Right renal cortex interstitium (tissue), 3 donors: ENCODE measurements at places on chromosomes 16 and 17. TPM values are rescaled to one million over a fixed set of nuclear protein-coding genes. Genes with fewer than 3 reads are reported as not detected.

DNA sequence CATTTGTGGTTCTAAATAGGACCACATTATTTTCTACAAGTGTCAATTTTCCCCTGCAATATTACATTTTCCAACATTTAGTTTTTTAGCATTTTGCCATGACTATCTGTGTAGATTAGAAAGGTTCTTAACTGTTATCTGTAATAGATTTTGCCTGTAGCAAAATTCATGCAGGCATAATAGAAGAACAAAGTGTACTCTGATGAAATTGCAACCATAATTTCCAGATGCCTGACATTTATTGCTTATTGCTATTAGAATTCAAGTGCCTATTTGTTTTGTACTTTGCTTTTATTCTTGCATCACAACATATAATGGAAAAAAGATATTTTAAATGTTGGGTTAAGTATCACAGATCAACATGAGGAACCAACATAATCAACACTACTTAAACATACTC is 337.7 kb downstream of the TOX3 start:
- no peak for DNase-seq

SLFN14 gene
- polyA plus RNA-seq = 0.29 TPM

GRCh38 chr17:69567130-69567529 is 152.6 kb downstream of the MAP2K6 start:
- DNase-seq = no peak

DNA sequence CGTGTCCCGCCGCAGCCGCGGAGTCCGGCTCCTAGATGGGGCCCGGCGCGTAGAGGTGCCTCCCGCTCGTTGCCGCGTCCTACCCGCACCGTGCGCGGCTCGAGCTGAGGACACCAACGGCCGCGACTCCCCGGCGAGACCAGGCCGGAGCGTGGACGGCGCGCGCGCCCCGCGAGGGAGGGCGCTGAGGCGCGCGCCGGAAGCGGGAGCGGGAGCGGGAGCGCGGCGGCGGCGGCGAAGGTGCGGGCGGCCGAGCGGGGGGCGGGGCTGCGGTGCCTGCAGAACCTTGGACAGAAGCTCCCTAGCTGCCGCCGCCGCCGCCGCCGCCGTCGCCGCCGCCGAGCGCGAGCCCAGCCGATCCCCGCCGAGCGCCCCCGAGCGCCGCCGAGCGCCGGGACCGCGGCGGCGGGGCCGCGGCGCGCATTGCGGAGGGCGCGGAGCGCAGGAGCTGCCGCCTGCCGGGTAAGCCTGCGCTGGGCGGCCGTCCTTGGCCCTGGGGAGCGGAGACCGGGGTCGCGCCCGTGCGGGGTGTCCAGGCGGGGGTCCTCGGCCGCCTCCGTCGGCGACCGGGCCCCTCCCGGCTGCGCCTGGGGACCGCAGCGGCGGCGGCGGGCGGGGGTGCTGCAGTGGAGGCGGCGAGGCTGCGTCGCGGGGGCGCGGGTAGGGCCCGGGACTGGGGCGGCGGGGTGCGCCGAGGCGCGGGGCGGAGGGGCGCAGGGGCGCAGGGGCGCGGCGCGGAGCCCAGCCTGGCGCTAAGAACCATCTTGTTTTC is at the start of gene CDK5R1:
Gene CDK5R1 (plus strand): TSS at position 293 of the 772 bp plus-strand sequence. CDS start 628 bp downstream, outside the sequence.
- DNase-seq = no peak

- DNase-seq = no peak
These were observed 18.8 kb downstream of the ZNF652 start for GRCh38 chr17:49343273-49343672.

FBXL20 gene
- polyA plus RNA-seq = 11.9 TPM

POLDIP2 gene
- 89.1 TPM for polyA plus RNA-seq

- DNase-seq = no peak
These were observed 20.0 kb upstream of the KCNJ16 start for GRCh38 chr17:70055000-70055399.

DNA sequence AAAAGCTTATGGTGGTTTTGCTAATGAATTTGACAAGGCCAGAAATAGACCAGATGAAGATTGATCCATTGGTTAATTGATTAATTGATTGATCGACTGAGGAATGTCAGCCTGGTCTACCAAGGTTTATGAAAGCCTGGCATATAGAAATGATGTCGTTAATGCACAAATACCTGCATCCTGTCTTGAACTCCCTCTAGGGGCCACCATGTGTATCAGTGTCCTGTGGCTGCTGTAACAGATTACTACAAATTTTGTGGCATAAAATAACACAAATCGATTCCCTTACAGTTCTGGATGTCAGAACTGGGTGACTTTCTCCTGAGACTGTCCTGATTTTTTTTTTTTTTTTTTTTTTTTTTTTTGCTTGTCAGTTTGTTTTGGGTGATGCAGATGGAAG is 553.2 kb downstream of the MAF start:
- no peak for DNase-seq

- DNase-seq = no peak
These were observed 180.9 kb downstream of the HS3ST3A1 start for GRCh38 chr17:13420878-13421277.

GRCh38 chr17:2083613-2084035 is 28.7 kb downstream of the HIC1 start:
- no peak for DNase-seq

LGALS9 gene
- 12.7 TPM for polyA plus RNA-seq

- DNase-seq = no peak
These were observed 1199.3 kb downstream of the CDH11 start for GRCh38 chr16:63922560-63922959.

GRCh38 chr17:15342460-15342859 is 1.1 kb upstream of the TEKT3 start:
- DNase-seq = no peak

ZNRF1 gene
- polyA plus RNA-seq = 28.7 TPM

DNA sequence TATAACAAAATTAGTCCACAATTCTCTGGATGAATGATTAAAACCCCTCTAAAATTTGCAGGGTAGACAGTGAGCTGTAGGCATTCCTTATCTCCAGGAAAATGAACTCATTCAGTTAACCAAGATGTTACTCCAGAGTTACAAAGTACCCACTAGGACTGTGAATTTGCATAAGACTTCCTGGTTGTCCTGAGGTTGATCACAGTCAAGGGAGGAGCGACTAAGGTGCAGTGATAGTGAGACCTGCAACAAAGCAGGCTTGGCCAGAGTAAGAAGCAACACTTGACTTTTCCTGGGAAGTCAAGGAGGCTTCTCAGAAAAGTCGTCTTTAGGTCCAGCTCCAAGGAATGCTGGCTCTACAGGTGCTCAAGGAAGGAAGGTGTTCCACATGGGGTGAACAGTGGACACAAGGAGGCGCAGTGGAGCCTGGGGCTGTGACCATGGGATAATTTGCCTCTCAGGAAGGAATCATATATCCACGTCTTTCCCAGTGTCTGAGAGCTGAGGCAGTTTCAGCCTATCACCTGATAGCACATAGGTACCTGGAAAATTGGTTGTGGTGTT is 821.1 kb upstream of the EEF2KMT start:
- no peak for DNase-seq

DNA sequence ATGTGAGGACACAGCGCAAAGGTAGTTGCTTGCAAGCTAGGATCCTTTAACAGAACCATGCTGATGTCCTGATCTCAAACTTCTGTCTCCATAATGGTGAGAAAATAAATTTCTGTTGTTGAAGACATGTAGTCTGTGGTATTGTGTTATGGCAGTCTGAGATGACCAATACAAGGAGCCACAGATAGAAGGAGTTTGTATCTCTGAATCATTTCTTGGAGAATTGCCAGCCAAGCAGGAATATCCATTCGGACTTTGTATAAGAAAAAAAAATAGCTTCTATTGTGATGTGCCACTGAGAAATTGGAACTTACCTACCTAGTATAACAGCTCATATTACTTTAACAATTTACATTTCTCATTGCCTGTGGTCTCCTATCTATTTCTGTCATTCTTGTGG is 447.6 kb upstream of the CA10 start:
- DNase-seq = no peak

DNA sequence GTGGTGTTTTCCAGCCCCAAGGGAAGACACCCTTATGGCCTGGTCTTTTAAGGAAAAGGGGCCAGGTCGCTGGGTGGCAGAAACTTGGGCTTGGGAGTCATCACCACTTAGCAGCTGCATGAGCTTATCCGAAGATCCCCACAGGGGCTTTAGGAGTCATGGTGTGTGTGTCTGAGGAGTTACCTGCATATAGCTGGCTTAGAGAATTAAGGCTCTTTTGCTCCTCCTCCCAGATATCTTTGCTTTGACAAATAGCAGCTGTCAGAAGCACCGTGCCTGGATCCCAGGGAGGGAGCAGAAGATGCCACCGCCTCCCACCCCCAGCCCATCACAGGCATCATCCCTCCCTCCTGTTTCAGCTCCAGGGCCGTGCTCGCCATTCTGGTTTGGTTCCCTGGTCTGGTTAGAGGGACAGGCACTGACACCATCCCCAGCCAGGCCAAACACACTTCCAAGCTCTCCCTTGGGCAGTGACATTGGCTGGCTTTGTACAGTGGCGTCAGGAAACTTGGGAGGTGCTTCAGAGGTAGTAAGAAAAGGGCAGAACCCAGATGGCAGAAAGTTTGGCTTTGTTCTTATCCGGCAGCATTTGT is 17.4 kb downstream of the LDHD start:
- no peak for DNase-seq

GRCh38 chr17:44543213-44543904 is 13.9 kb upstream of the FZD2 start:
- DNase-seq = no peak

LITAFD gene
- polyA plus RNA-seq = not detected

- DNase-seq = no peak
These were observed 19.0 kb downstream of the KCNG4 start for GRCh38 chr16:84220851-84221250.

DNA sequence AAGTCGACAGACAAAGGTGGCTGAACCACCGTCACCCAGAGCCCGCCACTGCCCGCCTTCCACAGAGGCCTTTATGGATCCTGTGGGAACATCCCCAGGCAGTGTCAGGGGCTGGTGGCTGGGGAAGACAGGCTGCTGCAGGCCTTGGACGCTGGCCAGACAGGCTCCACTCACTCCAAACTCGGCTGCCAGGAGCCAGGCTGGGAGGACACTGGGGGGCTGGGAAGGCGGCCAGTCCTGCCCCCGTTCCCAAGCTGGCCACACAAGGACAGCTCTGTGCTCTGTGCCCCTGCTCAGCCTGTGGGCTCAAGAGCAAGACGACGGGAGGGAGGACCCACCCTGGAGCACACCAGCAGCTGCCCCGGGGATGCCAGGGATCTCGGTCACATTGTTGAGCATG is 7.6 kb upstream of the LCAT start:
- no peak for DNase-seq

SCGB1C2 gene
- 0.79 TPM for polyA plus RNA-seq

- no peak for DNase-seq
These were observed 4.5 kb downstream of the NPTX1 start for GRCh38 chr17:80471922-80472321.

KCNJ18 gene
- not detected for polyA plus RNA-seq

DNA sequence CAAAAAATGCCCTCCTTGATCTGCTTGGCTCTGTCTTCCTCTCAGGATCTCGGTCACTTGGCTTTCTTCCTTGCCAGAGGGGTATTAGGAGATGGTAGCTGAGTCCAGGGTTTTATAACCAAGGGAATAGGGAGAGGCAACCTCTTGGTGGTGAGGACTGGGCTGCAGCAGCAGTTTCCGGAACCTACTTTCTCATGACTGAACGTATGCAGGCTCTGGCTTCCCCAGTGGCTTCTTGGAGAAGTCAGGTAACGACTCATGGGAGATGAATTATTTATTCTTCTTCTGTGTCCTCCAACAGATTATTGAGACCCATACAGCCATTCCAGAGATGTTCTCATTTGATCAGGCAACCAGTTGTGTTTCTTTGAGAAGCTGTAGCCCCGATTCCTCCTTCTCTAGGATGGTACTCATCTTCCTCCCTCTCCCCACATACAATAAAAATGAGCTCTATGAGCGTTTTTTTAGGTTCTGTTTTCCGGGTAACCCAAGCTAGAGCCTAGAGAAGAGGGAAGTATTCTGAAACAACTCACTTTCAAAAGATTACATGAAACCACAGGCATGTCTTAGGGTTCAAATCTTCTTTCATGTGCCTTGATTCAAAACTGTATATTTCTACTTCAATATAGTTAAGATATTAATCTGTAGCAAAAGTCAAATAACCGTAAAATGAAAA is 22.3 kb upstream of the DHX40 start:
- no peak for DNase-seq

CFAP20 gene
- 72.3 TPM for polyA plus RNA-seq

ABCC11 gene
- 0.80 TPM for polyA plus RNA-seq

DNA sequence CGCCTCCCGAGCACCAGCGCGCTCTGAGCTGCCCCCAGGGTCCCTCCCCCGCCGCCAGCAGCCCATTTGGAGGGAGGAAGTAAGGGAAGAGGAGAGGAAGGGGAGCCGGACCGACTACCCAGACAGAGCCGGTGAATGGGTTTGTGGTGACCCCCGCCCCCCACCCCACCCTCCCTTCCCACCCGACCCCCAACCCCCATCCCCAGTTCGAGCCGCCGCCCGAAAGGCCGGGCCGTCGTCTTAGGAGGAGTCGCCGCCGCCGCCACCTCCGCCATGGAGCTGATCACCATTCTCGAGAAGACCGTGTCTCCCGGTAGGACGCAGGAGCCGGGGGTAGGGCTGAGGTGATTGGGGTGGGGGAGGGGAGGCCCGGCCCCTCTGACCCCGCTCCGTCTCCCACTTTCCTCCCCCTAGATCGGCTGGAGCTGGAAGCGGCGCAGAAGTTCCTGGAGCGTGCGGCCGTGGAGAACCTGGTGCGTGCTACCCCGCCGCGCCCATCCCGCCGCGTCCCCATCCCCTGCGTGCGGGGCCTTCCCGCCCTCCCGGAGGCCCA is 329 bp downstream of the KPNB1 start:
- peak; percentile 21 for DNase-seq

DNA sequence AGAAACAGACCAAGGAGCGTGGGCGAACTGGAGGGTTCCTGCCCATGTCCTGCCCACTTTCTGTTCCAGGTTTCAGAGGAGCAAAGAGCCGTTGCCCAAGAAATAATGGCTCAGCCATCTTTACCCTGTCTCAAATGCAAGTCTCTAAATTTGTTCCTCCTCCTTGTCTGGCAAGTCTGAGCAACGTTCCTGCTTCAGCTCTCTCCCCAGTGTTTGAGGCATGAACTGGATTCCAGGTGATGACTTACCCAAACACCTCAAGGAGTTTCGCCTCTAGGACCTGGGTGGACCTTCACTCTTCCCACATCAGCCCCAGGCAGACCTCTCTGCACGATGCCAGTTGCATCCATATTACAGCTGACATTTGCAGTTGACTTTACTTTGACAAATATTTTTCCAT is 521.9 kb upstream of the HSBP1 start:
- DNase-seq = no peak

DNA sequence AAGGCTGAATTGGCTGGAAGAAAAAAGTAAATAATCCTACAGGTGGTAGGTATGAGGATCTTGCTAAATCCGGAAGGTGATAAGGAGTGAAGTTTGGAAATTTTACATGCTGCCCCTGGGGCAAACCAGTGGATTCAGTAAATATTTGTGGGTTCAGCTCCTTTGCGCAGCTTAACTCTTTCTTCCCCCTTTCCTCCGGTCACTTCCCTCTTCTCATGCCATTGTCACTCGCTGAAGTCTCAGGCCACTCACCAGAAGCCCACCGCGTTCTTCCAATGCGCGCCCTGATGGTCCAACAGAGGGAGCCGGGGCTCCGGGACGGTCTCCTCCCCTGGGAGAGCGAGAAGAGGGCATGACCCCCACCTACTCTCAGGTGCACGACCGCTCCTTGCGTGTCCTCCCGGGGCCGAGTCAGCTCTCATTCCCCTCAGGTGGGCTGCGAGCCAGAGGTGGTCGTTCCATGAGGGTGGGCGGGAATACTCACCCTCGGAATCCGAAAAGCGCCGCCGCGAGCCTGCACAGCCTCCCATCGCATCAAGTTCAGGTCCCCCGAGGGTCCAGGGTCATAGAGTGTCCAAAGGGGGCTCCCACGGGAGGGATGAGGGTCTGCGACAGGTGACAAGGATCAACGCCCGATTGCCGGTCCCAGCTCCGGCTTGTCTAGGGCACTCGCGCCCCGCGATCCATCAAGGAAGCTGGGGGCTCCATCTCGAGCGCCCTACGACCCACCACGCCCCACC is 474 bp downstream of the CLN3 start:
- DNase-seq = peak; percentile 16
